Fibroblast of skin of left quadriceps (primary cell): ENCODE measurements at places on chromosomes 1 and 21.

GRCh38 chr1:188642704-188643103 is 1814.0 kb downstream of the PLA2G4A start:
- DNase-seq: no peak

- DNase-seq: no peak
These were observed 29.0 kb downstream of the SPEN start for GRCh38 chr1:15876357-15877055.

DNA sequence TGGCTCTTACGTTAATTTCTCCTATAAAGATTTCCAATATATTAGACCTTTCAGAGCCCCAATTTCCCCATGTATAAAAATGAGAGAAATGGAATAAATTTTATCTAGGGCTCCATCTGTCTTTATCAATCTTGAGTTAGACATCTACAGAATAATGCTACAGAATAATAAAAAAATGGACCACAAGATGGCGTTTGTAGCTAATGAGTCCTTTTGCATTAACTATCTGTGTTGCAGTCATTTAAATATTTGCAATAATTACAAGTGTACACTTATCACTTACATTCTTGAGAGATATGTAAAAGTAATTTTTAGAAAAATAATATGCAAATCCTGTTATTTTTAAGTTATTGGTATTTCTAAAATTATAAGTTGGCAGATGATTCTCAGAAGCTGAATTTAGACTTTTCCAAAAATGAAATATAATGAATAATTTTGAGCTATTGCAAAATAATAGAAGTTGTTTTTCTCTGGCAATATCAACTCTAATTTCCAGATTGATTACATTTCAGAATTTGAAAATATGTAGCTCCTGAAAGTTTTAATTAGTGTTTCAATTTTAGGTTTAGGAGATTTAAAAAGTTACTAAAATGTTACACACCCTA is 87.7 kb downstream of the SNX7 start:
- DNase-seq: peak; percentile 7

- no peak for DNase-seq
These were observed 39.5 kb downstream of the ANP32E start for GRCh38 chr1:150196417-150196816.

- no peak for DNase-seq
These were observed 436.5 kb downstream of the LMO4 start for GRCh38 chr1:87765057-87765680.

DNA sequence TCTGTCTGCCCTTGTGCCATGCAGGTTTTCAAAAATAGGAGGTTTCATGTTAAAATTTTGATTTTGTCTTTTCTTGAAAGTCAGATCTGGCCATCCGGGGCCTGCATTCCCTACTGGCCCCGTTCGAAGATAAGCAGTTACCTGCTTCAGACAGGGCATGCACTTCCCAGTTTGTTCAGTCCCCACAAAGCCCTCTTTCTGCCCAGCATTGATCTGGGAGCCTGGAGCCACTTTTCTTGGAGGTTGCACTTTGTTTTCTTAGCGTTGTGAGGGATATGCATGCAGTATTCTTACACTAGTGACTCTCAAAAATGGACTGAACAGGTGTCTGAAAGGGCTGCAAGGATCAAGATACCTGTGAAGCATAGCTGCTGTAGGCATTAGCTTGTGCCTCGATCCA is 11.5 kb downstream of the MOV10 start:
- no peak for DNase-seq

DNA sequence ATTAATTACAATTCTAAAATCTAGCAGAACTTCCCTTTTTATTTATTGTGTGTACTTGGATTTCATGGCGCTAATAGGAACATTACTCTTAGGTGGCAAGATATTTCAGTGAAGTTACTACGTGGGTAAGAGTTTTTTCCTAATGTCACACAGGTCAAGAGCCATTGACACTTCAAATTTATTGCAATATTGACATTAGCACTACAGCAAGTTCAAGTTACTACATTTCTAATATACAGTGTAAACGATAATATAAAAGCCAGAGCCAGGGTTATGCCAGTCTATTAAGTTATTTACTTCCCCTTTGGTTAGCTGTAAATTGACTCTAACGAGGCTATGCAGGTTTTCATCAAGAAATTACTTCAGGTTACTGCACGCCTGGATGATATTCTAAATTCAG is 29.7 kb downstream of the CHODL start:
- no peak for DNase-seq

DNA sequence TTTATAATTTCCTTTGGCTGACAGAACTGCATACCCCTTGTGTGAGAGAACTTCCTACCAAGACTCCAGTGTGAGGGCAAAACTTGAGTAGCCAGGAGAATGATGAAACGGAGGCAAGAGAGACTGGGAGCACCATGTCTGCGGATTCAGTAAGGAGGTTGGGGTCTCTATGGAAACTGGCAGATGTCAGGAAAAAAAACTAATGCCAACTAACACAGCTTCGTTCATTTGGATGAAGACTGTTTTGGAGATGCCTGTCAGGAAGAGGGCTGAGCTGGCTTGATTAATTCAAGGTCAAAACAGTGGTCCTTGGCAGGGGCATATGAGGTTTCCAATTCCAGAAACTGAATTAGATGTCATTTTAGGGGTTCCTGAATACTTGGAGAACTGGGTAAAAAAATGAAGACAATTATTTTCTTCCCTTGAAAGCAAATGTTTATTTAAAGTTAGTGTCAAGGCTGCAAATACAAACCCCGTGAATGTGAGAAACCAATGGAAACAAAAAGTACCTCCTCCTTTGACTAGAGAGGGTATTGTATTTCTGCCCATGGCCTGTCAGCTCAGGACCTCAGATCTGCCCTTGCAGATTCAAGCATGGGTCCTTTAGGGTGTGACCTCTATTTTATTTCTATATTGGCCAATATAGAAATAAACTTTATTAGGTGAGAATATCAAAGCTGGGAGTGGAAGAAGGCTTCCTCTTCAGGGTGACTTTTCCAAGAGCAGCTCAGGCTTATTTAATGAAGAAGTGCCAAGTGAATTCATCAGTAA is 110.5 kb downstream of the MAST2 start:
- no peak for DNase-seq

GRCh38 chr1:204265665-204266064 is 51.9 kb upstream of the GOLT1A start:
- DNase-seq: no peak

DNA sequence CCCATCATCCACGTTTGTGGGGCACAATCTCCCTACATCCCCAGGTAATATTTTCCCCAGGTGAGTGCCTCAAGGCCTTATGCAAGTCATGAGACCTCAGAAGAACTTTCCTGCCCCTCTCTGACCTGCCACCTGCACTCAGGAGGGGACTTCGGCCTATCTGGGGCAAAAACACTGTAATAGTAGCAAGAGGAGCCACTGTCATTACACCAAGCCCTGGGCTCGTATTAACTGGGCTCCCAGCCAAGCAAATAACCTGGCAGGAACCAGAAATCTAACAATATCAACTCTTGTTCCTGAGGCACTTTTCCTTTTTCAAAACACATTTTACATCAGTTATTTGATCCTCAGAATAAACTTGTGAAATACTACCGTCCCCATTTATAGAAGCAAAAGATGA is 30.9 kb downstream of the LAMB3 start:
- no peak for DNase-seq

GRCh38 chr1:86487131-86487810 is 18.5 kb downstream of the CLCA1 start:
- peak; percentile 97 for DNase-seq

DNA sequence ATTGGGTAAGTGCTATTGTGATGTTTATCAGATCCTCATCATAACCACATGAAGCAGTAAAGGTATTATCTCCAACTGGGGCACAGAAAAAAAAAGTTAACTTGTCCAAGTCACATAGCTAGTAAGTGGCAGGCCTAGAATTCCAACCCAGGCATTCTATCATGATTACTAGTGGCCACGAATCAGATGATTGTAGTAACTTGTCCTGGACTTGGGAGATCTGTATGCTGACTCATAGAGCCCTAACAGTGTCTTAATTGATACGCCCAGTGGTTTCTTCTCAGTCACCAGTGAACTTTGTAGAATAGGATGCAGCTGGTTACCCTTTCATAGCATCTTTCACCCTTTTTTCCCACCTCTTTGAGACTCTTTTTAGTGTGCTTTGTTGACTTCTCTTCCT is 91.1 kb upstream of the UBE2U start:
- DNase-seq: peak; percentile 49

GRCh38 chr1:171769754-171770153 is 11.7 kb upstream of the METTL13 start:
- DNase-seq: no peak

DNA sequence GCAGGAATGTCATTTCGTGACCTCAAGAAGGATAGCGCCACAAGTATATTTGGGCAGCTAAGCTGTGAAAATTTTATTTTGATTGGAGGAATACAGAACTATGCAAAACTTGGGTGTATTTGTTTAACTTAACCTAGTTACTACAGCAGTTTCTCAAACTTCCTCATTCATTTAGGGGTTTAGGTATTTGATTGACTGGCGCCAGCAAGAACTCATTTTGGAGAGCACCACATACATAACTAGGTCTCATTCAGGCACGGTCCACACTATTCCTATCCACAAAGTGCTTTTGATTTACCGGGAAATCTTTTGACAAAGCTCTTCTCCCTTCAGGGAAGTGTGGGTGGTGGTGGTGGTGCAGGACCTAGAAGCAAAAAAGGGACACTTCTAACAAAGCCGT is 155.1 kb upstream of the NRIP1 start:
- DNase-seq: no peak

DNA sequence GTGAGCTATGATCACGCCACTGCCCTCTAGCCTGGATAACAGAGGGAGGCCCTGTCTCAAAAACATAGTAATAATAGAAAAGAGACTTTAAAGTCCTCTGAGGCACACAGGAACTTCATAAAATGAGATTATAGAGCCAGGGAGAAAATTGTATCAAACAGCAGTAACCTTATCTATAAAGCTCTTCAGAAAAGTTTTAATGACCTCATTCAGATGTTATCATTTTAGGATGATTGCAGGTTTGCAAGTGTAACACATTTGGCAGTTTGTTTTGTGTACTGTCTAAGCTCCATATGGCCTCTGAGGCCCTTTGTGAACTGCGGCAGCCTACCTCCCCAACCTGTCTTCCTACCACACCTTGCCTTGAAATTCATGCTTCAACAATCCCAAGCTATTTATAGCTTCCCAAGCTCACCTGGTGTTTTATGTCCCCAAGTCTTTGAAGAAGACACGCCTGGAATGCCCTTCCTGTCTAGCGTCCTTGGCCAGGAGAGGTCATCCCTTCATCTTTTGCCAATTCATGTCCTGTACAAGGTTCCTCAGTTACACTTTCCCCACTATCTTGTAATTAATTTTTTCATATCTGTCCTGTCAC is 8.5 kb upstream of the AKNAD1 start:
- no peak for DNase-seq

DNA sequence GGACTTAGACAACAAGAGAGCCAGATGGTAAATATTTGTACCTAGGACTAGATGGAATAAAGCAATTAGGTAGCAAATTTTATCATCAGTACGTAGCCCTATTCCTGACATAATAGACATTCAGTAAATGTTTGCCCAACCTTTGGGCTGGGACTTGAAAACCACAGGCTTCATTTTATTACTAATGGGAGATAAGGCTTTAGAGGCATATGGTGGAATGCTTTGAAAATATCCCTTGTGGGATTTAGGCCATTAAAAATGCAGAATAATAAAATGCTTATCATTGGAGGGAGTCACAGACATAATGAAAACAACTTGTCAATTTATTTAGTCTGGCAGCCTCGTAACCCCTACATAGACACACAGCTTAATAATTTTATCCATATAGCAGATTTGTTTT is 296.1 kb upstream of the SPAG17 start:
- no peak for DNase-seq

DNA sequence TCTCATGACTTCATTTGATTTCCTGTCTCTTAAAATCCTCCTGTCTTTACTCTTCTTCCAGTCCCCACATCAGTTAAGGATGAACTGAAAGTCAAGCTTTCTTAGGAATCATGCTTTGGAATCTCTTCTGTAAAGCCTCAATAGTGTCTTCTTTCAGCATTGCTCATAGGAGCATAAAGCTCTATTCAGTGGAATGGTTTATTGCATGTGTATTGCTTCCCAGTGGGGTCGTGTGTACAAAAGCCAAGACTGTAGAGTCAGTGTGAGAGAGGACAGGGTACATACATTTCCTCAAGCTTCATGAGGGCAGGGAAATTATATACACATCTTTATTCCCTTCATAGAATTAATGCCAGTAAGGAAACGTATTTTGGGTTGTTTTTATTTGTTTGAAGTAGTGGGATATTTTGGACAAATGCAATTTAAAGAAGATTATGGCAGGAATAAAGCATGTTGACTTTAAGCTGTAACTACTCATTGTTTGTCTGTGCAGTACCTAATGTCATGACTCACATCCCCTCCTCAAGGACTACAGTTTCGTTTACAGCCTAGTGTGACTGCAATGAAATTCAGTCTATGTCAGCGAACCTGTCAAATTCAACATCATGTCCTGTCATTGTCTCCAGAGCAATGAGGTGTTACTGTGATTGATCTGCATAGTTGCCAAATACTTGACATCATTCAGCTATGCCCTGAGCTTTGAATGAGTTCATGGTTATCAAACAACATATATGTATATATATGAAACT is 2164.2 kb downstream of the NCAM2 start:
- DNase-seq: no peak

GRCh38 chr1:152048416-152049009 is 11.7 kb upstream of the S100A11 start:
- no peak for DNase-seq

DNA sequence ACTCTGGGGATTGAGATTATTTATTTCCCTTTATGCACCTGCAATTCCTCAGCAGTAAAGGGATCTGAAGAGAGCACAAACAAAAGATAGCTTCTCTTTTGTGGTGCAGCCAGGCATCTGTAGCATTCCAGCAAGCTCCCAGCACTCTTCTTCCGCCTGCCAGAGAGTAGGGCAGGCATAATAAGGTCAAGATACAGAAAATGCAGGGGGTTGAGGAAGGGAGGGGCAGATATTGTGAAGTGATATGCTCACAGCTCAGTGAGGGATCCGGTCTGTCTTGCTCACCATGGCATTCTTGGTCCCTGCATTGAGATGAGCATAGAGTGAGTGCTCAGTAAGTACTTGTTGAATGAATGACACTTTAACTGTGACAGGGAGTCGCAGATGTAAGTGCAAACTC is 23.9 kb downstream of the FASLG start:
- DNase-seq: no peak

GRCh38 chr1:37721565-37721964 is 29.2 kb downstream of the CDCA8 start:
- no peak for DNase-seq

- no peak for DNase-seq
These were observed 86.4 kb downstream of the IER5 start for GRCh38 chr1:181174861-181175260.

GRCh38 chr1:208520438-208521099 is 276.4 kb upstream of the PLXNA2 start:
- no peak for DNase-seq

- no peak for DNase-seq
These were observed 21.2 kb downstream of the ACTRT2 start for GRCh38 chr1:3042481-3042880.

DNA sequence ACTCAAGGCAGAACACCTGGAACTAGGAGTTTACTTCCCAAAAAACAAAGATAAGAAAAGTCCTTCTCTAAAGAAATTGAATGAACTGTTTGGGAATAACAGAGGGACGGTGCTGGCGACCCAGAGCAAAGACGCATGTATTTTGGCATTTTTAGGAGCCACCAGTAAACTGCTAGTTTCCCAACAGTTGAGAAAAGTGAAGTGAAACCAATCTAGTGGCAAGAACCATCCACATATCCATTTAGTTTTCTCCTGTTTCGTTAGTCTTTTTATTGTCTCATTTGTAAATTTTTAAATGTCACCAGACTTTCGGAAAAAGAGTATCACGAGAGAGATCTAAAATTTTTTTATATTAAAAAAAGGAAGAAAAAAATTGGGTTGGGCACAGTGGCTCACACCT is 30.2 kb downstream of the ODF2L start:
- no peak for DNase-seq

GRCh38 chr1:246591504-246591903 is 25.2 kb downstream of the CNST start:
- no peak for DNase-seq
